ENCODE measurements at places on chromosomes 12 and 14. TPM values are rescaled to one million over a fixed set of nuclear protein-coding genes. Genes with fewer than 3 reads are reported as not detected.

GRCh38 chr14:101849640-101850039, 88.1 kb downstream of the PPP2R5C start:
- no peak for DNase-seq
- no peaks in the 10 kb centered on the region for H3K36me3 ChIP-seq
- H3K27ac ChIP-seq: no peak overlapping the region
- peaks cover 4% of the 10 kb centered on the region for H3K4me1 ChIP-seq

DNA sequence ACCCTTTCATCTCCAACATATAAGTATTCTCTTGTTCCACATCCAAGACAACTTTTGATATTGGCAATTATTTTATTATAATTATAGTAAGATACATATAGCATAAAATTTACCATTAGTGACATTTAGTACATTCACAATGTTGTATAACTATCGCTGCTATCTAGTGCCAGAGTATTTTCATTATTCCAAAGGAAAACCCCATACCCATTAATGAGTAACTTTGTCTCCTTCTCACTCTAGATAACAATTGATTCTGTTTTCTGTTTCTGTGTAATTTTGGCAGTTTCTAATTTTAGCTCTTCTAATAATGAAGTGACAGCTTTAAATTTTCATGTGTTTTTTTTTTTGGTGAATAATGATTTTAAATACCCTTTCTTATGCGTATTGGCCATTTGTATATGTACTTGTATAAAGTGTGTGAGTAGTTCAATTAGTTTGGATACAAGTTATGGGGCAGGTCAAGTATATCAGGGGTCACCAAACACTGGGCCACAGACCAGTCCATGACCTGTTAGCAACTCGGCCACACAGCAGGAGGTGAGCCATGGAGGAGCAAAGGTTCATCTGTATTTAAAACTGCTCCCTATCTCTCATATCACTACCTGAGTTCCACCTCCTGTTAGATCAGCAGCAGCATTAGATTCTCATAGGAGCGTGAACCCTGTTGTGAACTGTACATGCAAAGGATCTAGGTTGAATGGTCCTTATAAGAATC, 97.2 kb upstream of the SYT1 start:
- no peak for DNase-seq
- no peaks in the 10 kb centered on the region for H3K4me1 ChIP-seq
- H3K27me3 ChIP-seq: no peaks in the 10 kb centered on the region

DNA sequence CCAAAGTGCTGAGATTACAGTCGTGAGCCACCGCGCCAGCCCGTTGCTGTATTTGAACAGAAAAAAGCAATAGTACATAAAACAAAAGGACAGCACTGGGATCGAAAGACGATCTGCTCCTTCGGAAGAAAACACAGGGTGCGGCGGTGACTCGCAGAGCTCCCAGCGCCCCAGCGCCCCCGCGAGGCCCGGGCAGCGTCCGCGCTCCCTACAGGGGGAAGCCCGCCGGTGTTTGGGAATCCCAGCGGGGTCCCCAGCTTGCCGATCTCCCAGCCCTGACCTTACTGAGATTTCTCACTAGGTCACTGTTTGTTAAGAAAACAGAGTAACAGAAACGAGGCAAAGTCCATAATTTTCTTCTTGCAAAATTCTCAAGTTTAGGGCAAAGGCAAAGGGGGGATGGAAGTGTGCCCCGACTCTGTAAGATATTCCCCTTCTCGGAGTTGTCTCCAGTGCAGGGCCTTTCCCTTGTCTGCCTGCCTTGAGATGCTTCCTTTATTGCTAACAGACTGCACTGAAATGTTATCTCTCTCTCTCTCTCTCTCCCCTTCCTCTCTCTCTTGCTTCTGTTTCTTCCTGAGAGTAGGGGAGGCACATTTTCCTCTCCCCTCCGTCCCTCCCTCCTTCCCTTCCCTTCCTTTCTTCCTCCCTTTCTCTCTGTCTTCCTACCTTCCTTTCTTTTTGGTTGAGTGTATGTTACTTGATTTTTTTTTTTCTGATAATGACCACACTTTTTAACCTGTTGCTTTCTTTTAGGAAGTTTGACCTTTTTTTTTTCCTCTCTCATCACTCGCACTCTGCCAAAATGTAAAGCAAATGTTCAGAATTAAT, 91.9 kb downstream of the TMEM30B start:
- H3K4me1 ChIP-seq: peaks cover 3% of the 10 kb centered on the region
- H3K36me3 ChIP-seq: no peaks in the 10 kb centered on the region
- no peak for DNase-seq
- no peak overlapping the region for H3K27ac ChIP-seq
- peak overlapping the region; percentile 13 for H3K4me3 ChIP-seq

DNA sequence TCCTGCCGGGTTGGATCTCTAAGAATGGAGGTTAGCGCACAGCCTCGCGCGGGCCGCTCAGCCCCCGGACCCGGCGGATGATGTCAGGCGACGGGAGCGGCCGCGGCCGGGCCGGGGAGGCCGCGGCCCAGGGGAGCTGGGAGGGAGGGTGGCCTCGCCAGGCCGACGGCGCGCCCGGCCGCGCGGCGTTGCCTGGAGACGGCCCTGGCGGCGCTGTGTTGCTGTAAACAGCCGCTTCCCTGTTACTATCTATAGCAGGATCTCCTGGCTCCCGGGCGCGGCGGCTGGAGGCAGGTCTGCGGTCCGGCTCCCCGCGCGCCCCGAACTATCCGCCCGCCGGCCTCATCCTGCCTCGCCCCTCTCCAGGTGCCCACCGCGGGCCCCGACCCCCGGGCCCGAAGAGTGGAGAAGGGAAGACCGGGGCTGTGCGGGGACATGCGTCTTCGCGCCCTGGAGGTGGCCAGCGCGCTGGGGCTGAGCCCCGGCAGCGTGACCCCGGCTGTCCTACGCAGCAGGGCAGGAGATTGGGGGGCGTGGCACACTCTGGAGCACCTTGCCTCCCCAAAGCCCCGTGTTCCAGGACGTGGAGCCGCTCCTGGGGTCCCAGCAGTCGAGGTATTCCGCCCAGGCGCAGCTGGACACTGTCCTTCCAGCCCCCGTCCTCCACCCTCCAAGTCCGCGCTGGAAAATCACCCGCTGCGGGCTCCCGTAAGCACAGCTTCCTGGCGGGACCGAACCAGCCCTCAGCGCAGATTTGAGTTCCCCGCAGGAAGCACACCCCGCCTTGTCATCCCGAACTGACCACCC, 1.4 kb upstream of the FOS start:
- 0 out of 2 replicates have a peak overlapping the region, but pooled peaks have one; percentile 6 for H3K27ac ChIP-seq
- peak overlapping the region; percentile 78 for H3K4me3 ChIP-seq
- peak; percentile 83 for DNase-seq
- peaks cover 10% of the 10 kb centered on the region for H3K36me3 ChIP-seq
- peaks cover 11% of the 10 kb centered on the region for H3K4me1 ChIP-seq

Gene MYO1H
- not detected for total RNA-seq

Gene FAM181A
- total RNA-seq: not detected

GRCh38 chr12:108542320-108542719, 18.7 kb downstream of the SART3 start:
- H3K4me1 ChIP-seq: no peaks in the 10 kb centered on the region
- peaks cover 69% of the 10 kb centered on the region for H3K36me3 ChIP-seq
- H3K27me3 ChIP-seq: no peaks in the 10 kb centered on the region
- DNase-seq: no peak
- H3K27ac ChIP-seq: no peak overlapping the region

- no peaks in the 10 kb centered on the region for H3K27me3 ChIP-seq
- peaks cover 20% of the 10 kb centered on the region for H3K4me1 ChIP-seq
- no peaks in the 10 kb centered on the region for H3K36me3 ChIP-seq
- no peak overlapping the region for H3K27ac ChIP-seq
- DNase-seq: no peak
Observed at GRCh38 chr14:90517076-90517841, 120.4 kb downstream of the CALM1 start.

GRCh38 chr14:35231207-35231760, 60.9 kb upstream of the PSMA6 start:
- H3K36me3 ChIP-seq: no peaks in the 10 kb centered on the region
- no peak overlapping the region for H3K4me3 ChIP-seq
- DNase-seq: no peak
- no peaks in the 10 kb centered on the region for H3K27me3 ChIP-seq

Gene KLRK1
- not detected for total RNA-seq

GRCh38 chr14:64864258-64864657, 15.4 kb downstream of the SPTB start:
- H3K27ac ChIP-seq: no peak overlapping the region
- H3K36me3 ChIP-seq: no peaks in the 10 kb centered on the region
- peaks cover 2% of the 10 kb centered on the region for H3K4me1 ChIP-seq
- H3K27me3 ChIP-seq: no peaks in the 10 kb centered on the region
- no peak overlapping the region for H3K4me3 ChIP-seq
- no peak for DNase-seq

GRCh38 chr14:104199266-104199895, 61.0 kb downstream of the KIF26A start:
- H3K27ac ChIP-seq: no peak overlapping the region
- H3K36me3 ChIP-seq: no peaks in the 10 kb centered on the region
- H3K4me3 ChIP-seq: no peak overlapping the region
- no peaks in the 10 kb centered on the region for H3K27me3 ChIP-seq
- DNase-seq: no peak

DNA sequence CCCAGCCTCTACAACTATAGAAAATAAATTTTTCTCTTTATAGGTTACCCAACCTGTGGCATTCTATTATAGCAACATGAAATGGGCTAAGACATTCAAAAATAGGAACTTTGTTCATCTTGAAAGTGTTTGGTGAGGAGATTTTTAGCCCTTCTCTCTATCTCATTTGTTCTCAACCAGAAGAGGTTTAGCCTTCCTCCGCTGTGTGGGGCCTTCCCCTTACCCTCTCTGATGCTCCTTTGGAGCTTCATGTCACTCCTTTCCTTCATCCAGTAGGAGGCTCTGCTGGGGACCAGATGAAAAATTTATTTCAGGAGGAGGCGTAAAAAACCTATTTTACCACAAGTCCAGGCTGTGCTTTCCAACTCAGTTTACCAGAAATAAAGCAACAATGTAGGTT, 94.1 kb downstream of the RTN1 start:
- no peak overlapping the region for H3K4me3 ChIP-seq
- no peak for DNase-seq
- H3K27me3 ChIP-seq: no peaks in the 10 kb centered on the region
- H3K36me3 ChIP-seq: no peaks in the 10 kb centered on the region
- no peaks in the 10 kb centered on the region for H3K4me1 ChIP-seq
- no peak overlapping the region for H3K27ac ChIP-seq

GRCh38 chr14:43706900-43707299, 800.2 kb downstream of the FSCB start:
- H3K36me3 ChIP-seq: no peaks in the 10 kb centered on the region
- no peak overlapping the region for H3K27ac ChIP-seq
- no peaks in the 10 kb centered on the region for H3K4me1 ChIP-seq
- H3K4me3 ChIP-seq: no peak overlapping the region

Data from H1 (cell line).